Adipocyte (in vitro differentiated cells): ENCODE measurements at places on chromosomes 2 and 18.

DNA sequence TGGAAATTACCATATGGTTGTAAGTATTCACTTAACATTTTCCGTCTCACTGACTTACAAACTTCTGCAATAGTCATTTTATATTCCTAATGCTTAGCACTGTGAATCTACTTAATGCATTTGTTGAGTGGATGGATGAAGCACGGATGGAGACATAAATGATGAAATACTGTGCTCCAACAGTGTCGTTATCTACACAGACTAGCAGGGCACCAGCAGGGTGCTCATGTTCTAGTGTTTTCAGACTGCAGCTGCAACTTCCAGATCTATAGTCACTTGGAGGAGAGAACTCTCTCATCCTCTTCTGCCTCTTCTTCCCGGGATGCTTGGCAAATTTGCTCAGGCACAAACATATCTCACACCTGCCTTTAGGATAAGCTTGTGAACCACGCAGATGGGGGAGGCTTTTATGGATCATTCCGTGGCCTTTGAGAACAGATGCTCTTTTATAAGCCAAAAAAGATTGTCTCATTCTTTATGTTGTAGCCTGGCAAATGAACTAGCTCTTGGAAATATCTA is 797.7 kb downstream of the MBD2 start:
- DNase-seq: no peak

DNA sequence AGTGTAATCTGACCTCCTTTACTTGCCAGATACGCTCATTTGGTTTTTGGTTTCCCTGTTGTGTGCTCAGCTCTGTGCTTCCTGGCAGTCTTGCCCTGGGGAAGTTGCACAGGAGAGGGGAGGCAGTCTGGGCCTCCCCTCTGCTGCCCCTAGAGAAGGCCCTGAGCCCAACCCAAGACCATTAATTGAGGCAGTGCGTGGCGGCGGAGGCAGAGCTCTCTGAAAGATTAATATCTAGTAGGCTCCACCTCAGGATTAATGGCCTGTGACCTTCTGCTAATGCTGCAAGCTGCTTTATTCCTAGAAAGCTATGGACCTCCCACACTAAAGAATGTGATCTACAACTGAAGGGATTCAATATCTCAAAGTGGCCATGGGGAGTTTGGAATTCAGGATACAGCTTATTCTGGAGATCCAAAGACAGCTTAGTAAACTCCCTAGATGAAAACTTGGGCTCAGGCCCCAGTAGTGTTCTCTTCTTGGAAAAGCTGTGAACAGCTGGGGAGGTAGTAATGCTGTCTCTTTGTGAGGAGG is 41.4 kb upstream of the MAPRE2 start:
- no peak for DNase-seq

- peak; percentile 79 for DNase-seq
Observed at GRCh38 chr2:32289165-32289999, 11.7 kb downstream of the YIPF4 start.

GRCh38 chr2:205836477-205837221 is 154.3 kb downstream of the NRP2 start:
- DNase-seq: no peak

- DNase-seq: no peak
Observed at GRCh38 chr2:241062389-241063092, 39.5 kb downstream of the MTERF4 start.

DNA sequence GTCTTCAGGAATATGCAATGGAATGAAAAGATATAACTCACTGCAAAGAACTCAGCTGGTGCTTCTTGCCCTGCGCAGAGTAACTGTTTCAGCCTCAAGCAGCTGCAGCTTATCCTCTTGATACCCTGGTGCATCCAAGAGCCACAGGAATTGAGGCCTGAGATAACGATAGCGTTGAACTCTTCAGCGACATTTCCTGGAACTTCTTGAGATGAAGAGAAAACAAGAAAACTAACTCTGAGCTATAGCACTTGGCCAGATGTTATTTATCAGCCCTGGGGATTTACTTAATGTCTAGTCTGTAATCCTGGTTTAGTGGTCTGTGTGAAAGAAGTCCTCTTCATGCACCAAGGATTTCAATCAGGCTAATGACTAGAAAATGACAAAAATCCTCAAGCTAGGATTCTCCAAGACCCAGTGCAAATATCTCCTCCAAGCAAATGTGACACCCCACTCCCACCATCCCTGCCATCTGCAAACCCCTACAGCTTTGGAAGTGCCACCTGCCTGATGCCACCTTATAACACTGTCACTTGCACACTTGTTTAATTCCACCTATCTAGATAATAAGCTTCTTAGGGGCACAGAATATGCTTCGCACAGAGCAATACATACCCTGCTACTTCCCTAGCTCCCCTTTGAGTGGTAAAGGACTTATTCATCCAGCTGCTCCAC is 40.6 kb downstream of the EHD3 start:
- peak; percentile 2 for DNase-seq

DNA sequence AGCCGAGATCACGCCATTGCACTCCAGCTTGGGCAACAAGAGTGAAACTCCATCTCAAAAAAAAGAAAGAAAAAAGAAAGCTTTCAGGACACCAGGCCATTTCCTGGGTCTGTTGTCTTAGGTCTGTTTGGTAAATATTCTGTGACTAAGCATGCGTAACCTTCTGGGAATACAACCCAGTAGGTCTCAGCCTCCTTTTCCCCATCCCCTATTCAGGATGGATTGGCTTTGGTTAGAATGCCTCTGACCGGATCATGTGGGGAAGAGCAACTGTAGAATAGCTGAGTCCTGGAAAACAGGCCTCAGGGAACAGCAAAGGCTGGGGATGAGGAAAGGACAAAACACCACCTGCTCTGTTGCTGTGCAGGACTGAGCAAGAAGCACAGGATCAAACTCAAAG is 1.6 kb upstream of the PDCL3 start:
- no peak for DNase-seq

DNA sequence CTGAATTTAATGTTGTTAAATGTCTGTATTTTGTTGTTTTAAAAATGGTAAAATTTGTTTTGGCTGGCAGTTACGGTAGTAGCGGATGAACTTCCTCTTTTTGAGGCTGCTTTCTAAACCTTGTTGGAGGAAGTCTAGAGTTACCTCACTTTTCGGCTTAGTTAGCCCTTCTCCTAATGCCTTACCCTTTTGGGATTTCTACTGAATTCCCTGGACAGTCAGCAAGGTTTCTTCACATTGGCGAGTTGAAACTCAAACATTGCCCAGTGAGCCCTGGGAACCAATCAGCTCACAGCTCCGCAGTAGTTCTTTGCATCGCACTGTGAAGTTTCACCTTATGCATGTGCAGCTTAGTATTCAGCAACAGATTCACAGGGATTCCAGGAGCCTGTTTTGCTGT is 55.2 kb downstream of the TMEM247 start:
- no peak for DNase-seq

DNA sequence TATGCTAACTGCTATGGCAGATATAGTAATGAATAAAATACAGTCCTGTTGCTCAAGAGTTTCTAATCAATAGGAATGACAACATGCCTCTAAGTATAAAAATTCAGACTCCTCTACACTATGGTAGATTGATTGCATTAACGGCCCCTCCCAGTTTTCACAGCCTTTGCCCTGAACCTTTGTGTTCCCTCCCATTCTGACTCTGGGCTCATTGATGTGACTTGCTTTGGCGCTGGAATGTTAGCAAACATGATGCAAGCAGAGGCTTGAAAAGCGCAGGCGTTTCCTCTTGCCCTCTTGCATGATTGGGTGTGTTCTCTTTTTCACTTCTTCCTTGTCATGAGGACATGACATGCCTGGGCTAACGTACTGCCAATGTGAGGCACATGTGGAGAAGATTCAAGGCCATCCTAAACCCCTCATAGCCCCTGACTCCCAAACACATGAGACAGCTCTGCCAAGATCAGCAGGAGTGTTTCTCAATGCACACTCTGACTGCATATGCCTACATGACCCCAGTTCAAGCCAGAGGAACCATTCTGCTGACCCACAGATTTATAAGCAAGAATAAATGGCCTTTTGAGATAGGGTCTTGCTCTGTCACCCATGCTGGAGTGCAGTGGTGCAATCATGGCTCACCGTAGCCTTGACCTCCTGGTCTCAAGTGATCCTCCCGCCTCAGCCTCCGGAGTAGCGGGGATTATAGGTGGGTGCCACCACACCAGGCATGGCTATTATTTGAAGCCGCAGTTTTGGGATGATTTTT is 49.7 kb upstream of the CD28 start:
- DNase-seq: peak; percentile 33

DNA sequence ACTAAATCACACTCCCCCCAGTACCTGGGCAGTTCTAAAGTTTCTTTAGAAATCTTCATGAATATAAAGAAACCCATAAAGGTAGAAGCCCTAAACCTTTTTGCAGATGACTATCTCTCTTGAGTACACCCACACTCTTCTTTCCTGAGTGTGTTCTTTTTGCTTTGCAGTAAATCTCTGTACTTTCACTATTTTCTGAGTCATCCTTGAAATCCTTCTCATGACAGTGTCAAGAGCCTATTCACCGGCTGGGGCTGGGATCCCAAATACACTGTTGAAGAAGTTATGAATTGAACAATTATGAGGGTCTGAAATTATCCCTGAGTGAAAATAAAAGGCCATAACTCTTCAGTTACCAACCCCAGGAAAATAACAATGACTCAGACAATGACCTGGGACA is 133.9 kb upstream of the CCDC195 start:
- peak; percentile 38 for DNase-seq

- no peak for DNase-seq
Observed at GRCh38 chr2:152028182-152028862, 70.5 kb downstream of the CACNB4 start.

DNA sequence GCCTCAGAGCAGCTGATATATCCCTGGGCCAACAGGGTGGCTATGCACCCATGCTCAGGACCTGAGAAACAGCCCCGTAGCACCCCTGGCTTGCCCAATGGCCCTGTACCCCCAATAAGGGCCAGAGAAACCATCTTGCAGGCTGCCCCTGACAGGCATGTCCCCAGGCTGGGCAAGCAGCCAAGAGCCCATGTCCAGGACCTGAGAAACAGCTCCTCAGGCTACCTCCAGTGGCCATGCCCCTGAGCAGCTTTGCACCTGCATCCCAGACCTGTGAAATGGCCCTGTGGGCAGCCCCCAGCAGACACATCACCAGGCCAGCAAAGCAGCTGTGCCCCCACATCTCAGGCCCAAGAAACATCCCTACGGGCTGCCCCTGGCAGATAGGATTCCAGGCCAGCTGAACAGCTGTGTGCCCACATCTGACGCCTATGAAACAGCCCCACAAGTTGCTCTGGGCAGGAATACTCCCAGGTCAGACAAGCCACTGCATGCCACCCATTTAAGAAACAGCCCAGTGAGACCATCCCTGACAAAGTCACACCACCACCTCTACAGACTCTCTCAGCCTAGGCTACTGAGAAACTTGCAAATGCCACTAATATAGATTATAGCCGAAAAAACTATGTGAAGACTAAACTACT is 84.1 kb downstream of the TMEM237 start:
- DNase-seq: no peak

- no peak for DNase-seq
Observed at GRCh38 chr2:70596739-70597138, 43.1 kb upstream of the TGFA start.

- DNase-seq: no peak
Observed at GRCh38 chr2:17591846-17592245, 51.4 kb downstream of the VSNL1 start.

DNA sequence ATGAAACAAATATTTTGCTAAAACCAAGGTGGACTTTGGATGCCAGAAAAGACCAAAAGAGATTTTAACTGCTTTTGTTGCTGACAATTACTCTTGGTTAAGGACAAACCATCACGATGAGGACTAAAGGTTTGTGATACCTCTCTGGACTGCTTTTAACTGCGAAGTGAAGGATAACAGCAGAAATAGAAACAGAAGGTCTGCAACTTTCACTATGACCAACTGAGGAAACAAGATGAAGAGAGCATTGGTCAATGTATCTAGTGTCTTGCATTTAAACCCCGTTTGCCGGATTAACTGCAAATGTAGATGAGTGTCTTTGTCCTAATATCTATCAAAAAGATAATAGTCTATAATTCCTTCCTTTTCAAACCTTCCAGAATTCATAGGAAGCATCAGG is 541.7 kb downstream of the ERBB4 start:
- DNase-seq: no peak

DNA sequence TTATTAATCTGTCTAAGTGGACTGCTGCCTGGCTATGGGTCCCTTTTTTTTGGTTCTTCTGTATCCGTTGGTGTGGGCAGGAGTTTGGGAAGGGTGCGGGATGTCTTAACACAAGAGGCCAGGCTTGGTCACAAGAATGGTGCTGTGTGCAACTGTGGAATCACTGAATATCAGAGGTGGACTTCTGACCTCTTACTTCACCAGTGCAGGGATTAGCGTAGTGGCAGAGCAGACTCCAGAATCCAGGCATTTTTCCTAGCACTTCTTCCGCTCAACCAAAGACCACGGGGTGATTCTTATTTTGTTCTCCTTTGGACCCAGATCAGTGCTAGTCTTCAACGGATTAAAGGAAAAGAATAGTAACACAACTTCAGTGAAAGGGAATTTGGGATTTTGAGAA is 254.3 kb upstream of the TNP1 start:
- no peak for DNase-seq

- no peak for DNase-seq
Observed at GRCh38 chr2:11562011-11562410, 28.2 kb downstream of the GREB1 start.

DNA sequence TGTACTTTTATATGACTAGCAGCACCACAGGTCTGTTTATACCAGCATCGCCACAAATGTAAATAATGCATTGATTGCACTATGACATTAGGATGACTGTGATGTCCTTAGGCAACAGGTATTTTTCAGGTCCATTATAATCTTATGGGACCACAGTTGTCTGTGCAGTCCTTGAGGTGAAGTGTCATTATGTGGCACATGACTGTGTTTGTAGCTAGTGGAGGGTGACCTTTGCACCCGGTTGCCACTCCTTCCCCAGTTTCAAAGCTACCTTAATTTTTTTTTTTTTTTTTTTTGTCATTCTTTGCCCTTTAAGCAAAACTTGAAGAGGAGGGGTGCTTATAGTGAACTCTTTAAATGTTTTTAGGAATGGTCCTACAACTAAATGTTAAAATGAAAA is 386.4 kb downstream of the THSD7B start:
- DNase-seq: no peak

DNA sequence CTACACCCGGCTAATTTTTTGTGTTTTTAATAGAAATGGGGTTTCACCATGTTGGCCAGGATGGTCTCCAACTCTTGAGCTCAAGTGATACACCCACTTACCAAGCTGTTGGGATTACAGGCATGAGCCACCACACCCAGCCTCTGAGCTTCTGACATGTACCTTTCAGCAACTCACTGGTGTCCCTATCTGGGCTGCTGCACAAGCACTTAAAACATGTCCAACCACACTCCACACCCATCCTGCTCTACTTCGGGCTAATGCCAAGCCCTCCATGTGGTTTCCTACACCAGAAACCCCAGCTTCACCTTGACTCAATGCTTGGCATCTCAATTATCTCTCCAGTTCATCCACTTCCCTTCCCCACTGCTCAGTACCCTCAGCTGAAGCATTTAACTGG is 22.4 kb upstream of the ARMC9 start:
- DNase-seq: no peak

DNA sequence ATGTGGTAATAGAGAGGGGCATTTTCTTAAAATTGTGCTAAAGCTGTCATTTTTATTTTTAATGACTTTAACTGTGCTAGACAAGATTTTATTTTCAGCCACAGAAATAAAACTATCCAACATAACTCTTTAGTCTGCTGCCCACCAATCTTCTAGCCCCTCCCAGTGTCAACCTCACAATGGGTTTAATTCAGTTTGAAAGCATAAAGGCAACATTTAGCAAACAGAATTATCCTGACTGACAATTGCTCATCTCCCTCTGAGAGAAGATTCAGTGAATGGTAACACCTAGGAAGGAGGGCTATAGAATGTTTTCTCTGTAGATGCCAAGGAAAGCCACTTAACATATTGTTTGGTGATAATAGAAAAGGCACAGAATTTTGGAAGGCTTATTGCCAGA is 5.2 kb downstream of the ERMN start:
- DNase-seq: no peak
